ENCODE measurements at places on chromosomes 4 and X.

DNA sequence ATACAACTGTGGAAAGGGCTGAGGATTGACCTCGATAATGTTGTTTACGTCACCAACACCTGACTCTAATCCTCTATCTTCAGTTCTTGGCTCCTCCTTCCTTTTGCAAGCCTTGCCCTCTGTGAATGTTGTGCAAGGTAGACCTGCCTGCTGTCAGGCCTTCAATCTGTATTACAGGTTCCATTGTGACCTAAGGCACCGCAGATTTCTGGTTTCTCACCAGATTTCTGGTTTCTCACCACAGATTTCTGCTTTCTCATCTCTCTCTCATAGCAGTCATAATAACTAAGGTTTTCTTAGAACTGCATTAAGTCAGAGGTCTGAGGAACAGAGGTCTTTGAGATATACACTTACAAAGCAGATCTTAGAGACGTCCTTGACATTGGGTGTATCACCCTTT is 51.5 kb upstream of the ETNPPL start:
- DNase-seq = no peak

GRCh38 chr4:159235779-159236368 is 133.0 kb downstream of the RAPGEF2 start:
- peak; percentile 21 for DNase-seq

- no peak for DNase-seq
Observed at GRCh38 chr4:162115333-162115732, 48.5 kb downstream of the FSTL5 start.

DNA sequence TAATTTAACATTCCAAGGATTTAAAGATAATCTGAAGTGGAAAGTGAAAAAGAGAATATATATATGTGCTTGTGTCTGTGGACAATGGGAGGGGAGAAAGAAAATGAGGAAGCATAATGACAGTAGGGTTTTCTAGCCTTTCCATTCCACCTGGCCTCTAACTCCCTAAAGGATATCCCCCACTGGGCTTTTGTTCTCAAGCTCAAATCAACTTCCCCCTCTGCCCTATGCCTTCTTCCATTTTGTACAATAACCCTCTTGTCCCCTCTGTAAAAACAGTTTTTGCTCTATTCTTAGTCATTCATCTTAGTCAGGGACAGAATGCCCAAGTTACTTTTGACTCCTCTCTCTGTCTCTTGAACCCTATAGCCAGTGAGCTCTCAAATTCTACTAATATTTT is 23.6 kb downstream of the ANTXR2 start:
- no peak for DNase-seq

DNA sequence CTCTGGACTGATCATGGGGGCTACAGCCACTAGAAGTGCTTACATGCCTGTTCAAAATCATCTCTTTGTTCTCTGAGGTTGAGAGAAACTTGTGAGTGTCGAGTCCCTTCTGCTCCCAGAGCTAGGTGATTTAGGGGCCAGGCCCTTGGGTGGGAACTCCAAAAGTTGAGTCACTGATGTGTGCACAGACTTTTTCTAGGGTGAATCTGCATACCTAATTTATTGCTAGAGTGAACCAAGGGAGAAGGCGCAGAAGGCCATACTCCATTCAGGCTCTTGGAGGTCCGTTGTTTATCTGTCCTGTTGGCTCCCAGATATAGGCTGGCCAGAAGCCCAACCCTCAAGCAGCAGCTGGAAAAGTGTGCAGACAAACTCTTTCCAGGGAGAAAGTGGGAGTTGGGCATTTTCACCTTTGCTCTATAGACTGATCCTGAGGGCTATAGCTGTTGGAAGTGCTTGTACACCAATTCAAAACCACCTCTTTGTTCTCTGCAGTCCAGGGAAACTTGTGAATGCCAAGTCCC is 80.8 kb upstream of the ARX start:
- DNase-seq = peak; percentile 6

- no peak for DNase-seq
Observed at GRCh38 chrX:11575332-11575731, 90.4 kb downstream of the ARHGAP6 start.

DNA sequence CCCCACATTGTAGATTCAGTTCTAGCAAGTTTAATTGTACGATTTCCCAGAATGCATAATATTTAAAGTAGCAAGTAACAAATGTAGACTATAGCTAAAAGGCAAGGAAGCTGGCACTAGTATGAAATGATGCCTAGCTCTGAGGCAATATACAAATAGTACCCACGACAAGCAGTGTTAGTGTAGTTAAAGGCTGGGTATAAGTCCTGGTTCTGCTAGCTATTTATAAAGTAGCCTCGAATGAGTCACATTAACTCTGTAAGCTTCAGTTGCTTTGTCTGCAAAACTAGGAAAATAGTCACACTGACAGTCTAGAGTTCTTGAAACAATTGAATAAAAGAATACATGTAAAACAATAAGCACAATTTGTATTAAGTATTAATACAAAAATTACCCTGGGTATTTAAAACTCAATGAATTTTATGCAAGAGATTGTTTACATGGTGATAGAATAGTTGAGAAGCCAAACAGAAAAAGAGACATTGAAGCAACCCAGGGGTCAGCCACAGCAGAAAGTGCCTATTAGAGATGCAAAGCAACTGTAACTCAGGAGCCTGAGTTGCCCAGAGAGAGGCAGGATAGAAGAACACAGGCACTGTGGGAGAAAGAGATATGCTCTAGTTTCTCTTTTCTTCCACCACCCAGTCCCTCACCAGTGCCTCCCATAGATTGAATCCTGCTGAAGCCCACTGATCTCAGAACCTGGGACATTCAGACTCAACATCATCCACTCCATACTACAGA is 949.0 kb downstream of the C4orf33 start:
- DNase-seq = no peak

DNA sequence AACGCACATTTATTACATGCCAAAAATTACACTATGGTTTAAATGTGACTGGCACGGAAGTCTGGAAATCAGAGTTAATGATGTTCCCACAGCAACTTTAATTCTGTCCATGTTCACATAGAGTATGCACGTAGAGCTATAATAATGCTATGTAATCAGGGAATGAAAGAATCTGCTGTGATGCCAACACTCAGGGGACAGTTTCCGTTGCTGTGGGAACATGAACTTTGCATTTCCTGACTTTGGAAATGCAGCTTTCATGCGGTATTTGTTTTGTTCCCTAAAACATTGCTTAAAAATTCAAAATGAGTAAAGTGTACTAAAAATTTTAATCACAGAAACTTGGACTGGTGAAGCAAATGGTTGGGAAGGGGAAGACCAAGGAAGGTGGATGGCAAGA is 65.7 kb downstream of the MAGEA1 start:
- DNase-seq = peak; percentile 23

DNA sequence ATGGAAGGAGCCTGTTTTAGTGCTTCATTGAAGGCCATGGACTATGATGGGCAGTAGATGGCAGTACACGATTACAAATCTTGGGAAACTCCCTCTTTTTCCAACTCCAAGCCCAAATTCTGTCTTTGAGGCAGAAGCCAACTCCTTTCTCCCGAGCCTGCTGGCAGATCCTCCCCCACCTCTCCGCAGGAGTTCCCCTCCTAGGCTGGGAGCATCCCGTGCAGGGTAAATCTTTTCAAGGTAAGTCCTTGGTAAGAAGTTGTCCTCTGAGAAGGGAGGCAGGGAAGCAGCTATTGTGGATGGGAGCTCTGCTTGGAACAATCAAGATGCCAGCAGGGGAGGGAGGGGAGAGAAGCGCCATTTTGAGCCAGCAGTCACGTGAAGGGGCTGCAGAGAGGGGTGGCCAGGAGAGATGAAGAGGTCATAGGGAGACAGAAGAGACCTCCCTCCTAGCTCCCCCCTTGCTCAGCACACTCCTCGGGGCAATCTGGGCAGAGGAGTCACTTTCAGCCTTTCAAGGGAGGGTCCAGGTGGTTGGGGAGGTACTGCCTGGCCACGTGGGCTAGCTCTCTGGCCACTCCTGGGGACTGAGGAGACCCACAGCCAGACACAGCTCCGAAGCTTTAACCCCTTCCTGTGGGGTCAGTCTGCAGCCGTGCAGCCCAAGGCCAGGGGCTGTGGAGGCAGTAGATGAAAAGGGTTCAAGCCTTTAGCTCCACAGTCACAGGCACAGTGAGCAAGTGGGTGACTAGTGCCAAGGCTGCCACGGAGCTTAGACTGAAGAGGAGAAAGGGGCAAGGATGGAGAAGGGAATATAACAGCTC is 9.6 kb downstream of the CC2D2A start:
- peak; percentile 95 for DNase-seq

- DNase-seq = peak; percentile 78
Observed at GRCh38 chr4:76203541-76203940, 10.1 kb downstream of the SCARB2 start.

DNA sequence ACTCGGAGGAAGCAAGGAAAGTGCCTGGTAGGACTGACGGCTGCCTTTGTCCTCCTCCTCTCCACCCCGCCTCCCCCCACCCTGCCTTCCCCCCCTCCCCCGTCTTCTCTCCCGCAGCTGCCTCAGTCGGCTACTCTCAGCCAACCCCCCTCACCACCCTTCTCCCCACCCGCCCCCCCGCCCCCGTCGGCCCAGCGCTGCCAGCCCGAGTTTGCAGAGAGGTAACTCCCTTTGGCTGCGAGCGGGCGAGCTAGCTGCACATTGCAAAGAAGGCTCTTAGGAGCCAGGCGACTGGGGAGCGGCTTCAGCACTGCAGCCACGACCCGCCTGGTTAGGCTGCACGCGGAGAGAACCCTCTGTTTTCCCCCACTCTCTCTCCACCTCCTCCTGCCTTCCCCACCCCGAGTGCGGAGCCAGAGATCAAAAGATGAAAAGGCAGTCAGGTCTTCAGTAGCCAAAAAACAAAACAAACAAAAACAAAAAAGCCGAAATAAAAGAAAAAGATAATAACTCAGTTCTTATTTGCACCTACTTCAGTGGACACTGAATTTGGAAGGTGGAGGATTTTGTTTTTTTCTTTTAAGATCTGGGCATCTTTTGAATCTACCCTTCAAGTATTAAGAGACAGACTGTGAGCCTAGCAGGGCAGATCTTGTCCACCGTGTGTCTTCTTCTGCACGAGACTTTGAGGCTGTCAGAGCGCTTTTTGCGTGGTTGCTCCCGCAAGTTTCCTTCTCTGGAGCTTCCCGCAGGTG is 637 bp downstream of the AR start:
- DNase-seq = peak; percentile 27

DNA sequence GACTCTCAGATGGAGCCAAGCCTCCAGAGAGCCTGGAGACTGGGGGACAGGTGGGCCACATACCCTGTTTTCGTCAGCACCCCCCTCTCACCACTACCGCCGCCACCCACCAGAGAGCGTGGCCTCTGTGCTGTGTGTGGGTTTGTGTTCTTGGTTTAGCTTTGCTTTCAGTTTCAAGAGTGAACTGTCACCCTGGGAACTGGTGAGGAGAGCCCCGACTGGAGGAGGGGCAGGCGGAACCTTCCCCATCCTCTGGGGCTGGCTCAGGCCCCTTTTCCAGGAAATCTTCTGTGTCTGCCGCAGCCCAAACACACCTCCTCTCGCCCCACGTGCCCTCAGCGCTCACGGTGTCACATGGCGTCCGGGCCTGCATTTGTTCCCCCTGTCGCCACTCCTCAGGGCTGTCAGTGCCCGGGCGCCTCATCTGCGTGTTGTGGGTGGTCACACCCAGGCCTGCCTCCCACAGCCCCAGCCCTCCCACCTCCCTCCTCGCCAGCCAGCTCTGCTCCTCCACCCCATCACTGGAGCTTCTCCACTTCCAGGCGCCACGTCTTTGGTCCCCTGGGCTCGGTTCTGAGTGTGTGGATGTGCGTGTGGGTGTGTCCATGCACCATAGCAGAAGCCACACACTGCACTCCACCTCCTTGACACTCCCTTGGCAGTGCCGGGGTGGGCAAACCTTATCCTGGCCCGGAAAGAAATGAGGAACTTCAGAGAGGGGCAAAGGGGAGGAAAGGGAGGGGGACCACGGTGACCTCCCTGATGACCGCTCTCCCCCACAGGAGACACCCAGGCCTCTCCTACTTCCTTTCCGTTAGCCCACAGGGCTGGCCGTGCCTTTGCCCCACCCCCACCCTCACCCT is 27.8 kb downstream of the ELF4 start:
- peak; percentile 63 for DNase-seq

- DNase-seq = no peak
Observed at GRCh38 chrX:94977986-94978385, 1304.0 kb downstream of the FAM133A start.

DNA sequence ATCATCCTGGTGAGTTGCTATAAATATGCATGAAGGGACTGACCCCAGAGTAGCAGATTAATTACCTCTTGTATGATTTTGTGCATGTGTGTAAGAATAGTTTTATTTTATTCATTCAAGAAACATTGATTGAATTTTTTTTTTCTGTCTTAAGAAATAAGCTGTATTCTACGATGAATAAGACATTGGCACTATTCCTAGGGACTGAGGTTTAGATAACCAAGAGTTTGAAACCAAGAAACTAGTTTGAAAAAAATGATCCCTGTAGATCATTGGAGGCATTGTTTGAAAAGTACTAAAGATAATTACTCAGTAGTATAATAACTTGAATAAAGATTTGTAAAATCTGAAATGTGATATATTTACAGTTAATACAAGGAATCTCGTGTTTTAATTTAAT is 1086.9 kb downstream of the PCDH7 start:
- DNase-seq = no peak

DNA sequence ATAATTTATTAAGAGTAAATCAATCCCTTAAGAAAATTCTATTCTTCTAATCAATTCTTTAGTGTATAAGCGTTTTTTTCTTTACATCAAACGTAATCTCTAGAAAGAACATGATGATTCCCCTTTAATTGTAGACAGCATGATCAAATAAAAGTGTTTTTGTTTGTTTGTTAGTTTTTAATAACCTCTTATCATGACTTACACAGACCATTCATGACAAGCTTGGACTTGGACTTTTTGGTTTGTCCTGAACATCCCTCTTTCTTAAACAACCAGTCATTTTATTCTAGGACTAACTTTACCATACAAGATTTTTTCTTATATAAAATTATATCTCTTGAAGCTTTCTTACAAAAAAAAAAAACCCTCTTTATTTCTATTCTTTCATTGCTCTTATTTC is 344.6 kb upstream of the SPOCK3 start:
- no peak for DNase-seq

DNA sequence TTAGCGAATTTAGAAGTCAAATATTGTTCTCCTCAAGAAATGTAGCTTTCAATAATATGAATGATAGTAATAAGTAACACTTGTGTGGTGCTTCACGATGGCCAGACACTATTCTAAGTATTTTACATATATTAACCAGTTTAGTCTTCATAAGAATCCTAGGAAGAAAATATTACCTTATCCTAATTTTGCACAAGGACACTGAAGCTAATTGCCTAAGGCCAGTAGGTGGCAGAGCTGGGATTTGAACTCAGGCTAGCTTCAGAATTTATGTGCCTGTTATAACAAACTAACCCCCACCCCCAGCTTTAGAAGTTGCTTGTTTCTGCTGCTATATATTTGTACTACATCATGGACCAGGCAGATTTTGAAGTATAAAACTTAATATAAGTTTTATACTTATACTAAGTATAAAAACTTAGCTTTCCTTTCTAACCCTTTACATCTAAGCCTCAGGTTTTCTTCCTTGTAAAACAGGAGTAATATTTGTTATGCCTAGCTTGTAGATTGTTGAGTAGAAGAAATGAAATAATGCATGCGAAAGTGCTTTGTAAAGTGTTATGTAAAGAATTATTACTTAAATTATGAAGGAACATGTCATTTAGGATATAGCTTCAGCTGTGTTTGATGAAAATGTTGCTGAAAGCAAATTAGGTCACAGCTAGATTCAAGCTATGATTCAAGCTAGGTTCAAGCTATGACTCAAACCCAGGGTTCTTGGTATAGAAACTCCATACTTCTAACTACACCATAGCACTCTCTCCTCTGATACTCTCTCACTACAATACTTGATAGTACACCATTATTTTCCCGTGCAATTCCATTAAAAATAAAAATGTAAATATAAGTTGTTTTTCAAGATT is 4.2 kb upstream of the CDS1 start:
- DNase-seq = peak; percentile 23

- DNase-seq = no peak
Observed at GRCh38 chrX:137366018-137366633, 199.8 kb upstream of the ZIC3 start.
